ENCODE measurements at places on chromosomes 1 and 21.

GRCh38 chr1:216740331-216740730 is 17.1 kb upstream of the ESRRG start:
- no peak for DNase-seq
- H3K4me3 ChIP-seq = no peak overlapping the region
- H3K4me1 ChIP-seq = no peaks in the 10 kb centered on the region
- no peak overlapping the region for H3K27ac ChIP-seq

GRCh38 chr1:112061901-112062320 is 72.4 kb upstream of the KCND3 start:
- DNase-seq = no peak
- H3K27me3 ChIP-seq = peaks cover 55% of the 10 kb centered on the region
- no peak overlapping the region for H3K4me3 ChIP-seq
- H3K36me3 ChIP-seq = no peaks in the 10 kb centered on the region
- no peak overlapping the region for H3K27ac ChIP-seq

DNA sequence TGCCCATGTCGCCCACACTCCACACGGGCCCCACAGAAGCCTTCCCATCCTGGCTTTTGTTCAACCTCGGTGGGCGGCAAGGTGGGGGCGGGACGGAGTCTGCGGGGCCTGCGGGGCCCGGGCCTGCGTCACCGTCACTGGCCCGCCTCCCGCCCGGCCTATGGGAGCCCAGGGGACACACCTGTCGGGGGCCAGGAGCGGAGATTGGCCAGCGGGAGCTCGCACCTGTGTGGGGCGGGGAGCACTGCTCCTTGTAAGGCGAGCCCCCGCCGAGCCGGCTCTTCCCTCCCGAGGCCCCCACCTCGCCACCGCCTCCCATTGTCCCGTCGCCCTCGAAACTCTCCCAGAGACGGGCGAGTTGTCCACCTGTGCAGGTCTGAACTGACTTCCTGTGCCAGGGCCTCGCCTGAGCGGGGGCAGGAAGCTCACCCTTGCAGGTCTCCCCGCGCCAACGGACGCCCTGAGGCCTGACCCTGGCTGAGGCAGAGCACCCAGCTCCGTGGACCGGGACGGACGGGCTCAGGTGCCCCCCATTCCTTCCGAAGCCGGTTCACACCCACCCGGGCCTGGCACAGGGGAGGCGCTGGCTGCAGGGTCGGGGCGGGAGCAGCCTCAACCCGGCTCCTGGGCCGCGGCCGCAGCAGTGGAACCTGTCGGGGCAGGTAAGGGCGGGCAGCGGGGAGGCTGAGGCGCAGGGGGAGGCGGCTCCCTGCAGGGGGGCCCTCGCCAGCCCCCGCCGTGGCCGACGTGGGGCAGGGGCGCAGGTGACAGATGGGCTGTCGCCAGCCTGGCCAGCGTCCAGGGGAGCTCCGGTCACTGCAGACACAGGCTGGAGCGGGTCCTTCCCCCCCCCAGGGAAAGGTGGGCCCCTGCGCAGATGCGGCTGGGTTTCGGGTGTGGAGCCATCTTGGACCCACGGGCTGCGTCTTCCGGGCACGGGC is 10.8 kb upstream of the TTLL10 start:
- DNase-seq = peak; percentile 83
- no peaks in the 10 kb centered on the region for H3K27me3 ChIP-seq
- H3K4me3 ChIP-seq = peak overlapping the region; percentile 88

DNA sequence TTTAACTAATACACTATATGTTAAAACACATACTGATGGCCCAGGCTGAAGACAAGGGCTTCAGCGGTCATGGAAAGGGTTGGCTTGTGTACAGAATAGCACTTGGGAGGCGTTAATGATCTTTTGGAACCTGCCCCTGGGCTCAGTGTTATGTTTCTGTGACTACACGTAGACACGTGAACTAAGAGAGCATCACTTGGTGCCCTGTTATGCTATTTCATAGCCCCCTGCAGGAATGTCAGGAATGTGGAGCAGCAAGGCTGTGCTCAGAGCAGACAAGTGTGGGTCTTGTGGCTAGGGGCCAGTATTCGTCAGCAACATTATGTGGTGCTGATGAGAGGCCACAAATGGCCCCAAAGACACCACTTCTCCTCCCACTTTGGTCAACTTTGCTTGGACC is 132.4 kb downstream of the MAP3K21 start:
- H3K4me1 ChIP-seq = no peaks in the 10 kb centered on the region
- no peak for DNase-seq
- no peaks in the 10 kb centered on the region for H3K27me3 ChIP-seq
- no peaks in the 10 kb centered on the region for H3K36me3 ChIP-seq
- no peak overlapping the region for H3K27ac ChIP-seq

DNA sequence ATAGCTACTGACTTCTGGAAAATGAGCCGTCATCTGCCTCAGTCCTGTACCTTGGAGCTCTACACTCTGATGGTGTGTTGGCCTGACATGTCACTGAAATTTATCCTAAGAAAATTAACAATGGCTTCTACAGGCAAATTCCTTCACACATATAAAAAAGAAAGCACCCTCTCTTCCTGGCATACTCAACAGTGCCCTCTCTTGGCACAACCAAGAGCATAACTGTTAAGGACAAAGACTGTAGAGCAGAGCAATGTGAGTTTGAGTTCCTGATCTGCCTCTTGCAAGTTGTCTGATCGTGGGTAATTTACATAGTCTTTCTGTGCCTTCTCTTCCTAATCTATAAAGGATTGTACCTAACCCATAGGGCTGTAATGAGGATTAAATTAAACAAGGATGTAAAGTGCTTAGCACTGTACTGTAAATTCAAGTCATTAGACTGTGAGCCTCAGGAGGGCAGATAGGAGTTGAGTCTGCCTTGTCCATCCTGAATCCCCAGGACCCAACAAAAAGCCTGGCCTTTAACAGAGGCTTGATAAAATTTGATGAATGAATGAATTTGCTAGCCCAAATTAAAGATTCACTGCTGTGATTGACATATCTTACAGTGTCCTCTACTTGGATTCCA is 83.5 kb downstream of the SYF2 start:
- no peaks in the 10 kb centered on the region for H3K36me3 ChIP-seq
- H3K27ac ChIP-seq = no peak overlapping the region
- DNase-seq = no peak
- peaks cover 7% of the 10 kb centered on the region for H3K4me1 ChIP-seq
- H3K27me3 ChIP-seq = no peaks in the 10 kb centered on the region

- DNase-seq = no peak
- peaks cover 8% of the 10 kb centered on the region for H3K36me3 ChIP-seq
- H3K27me3 ChIP-seq = no peaks in the 10 kb centered on the region
- 0 out of 2 replicates have a peak, but pooled peaks cover 3% of the 10 kb centered on the region for H3K4me1 ChIP-seq
Measured at GRCh38 chr1:89580036-89580435, 52.9 kb upstream of the LRRC8C start.

DNA sequence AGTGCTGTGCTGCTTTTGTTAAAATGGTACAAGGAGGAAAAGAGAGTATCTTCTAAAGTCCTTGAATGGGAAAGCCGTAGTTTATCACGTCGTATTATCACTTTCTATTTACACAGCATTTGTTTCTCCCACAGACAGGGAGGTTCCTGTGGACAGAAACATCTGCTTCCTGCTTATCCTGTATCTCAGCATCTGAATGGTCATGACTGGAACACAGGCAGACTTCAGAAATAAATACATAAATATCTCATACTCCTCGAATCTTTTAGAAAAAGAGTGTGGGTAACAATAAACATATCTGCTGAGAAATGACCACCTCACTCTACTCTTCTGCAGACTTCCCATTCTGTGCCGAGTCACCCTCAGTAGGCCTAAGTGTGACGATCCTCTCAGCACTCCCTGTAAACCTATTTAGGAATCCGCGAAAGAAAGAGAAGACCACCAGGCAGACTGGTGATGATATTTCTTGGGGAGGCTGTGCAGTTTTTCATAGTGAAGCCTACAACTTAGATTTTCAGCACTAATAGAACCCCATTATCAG is 393.5 kb downstream of the SMYD3 start:
- H3K36me3 ChIP-seq = no peaks in the 10 kb centered on the region
- H3K27ac ChIP-seq = no peak overlapping the region
- no peaks in the 10 kb centered on the region for H3K4me1 ChIP-seq
- H3K4me3 ChIP-seq = no peak overlapping the region
- DNase-seq = no peak

DNA sequence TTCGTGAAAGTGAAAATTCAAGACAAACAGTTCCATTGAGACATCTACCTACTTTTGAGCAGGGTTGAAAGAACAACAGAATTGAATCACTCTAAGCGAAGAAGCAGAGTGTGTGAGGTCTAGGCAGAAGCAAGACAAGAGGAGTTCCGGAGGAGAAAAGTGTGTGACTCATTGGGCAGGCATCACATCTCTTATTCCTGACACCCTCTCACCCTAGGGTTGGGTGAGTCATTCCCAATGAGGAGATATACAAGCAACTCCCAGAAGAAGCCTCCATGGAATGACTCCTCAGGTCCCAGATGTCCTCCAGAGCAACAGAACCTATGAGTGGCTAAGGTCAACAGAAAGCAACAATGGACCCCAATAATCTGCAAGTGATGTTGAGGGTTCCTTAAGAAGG is 138.1 kb downstream of the TPR start:
- H3K4me1 ChIP-seq = peaks cover 5% of the 10 kb centered on the region
- H3K27ac ChIP-seq = no peak overlapping the region
- H3K27me3 ChIP-seq = no peaks in the 10 kb centered on the region
- H3K4me3 ChIP-seq = no peak overlapping the region
- H3K36me3 ChIP-seq = no peaks in the 10 kb centered on the region
- DNase-seq = peak; percentile 62

- no peaks in the 10 kb centered on the region for H3K27me3 ChIP-seq
- DNase-seq = peak; percentile 66
- H3K27ac ChIP-seq = peak overlapping the region; percentile 54
- H3K36me3 ChIP-seq = no peaks in the 10 kb centered on the region
Measured at GRCh38 chr1:32724678-32725614, 22.4 kb upstream of the SYNC start.

DNA sequence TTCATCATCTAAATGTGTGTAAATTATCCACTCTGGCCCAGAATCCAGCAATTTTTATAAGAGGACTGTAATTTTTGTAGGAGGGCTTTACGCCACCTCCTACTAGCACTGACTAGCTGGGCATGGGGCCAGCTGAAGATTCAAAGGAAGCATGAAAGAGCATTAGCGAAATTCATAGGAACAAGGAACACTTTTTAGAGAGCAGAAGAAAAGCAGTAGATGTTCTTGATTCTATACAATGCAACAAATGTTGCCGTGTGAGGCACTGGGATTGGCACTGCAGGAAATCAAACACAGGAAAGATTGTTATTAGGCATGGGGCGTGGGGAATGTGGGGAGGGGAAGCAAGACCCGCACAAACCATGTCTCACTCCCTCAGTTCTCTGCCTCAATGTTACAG is 58.4 kb upstream of the PARP1 start:
- H3K4me1 ChIP-seq = no peaks in the 10 kb centered on the region
- H3K36me3 ChIP-seq = no peaks in the 10 kb centered on the region
- DNase-seq = no peak
- H3K27ac ChIP-seq = no peak overlapping the region
- H3K27me3 ChIP-seq = no peaks in the 10 kb centered on the region

DNA sequence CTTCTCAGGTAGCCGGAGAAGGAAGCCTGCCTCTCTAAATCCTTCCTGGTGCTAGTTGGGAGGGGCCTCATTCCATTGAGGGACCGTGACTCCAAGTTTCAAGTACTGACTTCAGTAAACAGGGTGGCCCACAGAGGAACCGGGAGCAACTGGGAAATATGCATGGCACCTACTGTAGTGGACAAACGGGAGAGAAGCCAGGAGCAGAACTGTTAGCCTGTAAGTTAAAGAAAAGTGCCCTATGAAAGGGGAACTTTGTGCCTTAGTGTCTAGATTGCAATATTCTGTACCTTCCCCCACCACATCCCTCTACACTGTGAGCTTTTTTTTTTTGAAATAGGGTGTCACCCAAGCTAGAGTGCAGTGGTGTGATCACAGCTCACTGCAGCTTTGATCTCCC is 33.2 kb upstream of the KANK4 start:
- no peak for DNase-seq
- H3K4me3 ChIP-seq = no peak overlapping the region
- H3K36me3 ChIP-seq = no peaks in the 10 kb centered on the region

DNA sequence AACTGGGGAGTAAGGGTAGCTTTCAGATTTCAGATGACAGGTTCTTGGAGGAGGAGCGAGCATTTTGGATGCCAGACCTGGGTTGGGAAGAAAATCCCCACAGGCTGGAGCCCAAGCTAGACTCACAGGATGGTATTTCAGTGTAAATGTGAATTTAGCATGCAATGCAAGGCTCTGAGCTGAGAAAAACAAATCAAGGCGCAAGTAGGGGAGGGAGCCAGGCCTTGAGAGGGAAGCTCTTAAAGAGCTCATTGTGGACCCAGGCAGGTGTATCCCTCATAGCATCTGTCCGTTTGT is 386.1 kb downstream of the MATN1 start:
- no peak for DNase-seq
- H3K27ac ChIP-seq = no peak overlapping the region
- H3K4me3 ChIP-seq = no peak overlapping the region
- no peaks in the 10 kb centered on the region for H3K36me3 ChIP-seq
- H3K27me3 ChIP-seq = no peaks in the 10 kb centered on the region
- H3K4me1 ChIP-seq = no peaks in the 10 kb centered on the region

DNA sequence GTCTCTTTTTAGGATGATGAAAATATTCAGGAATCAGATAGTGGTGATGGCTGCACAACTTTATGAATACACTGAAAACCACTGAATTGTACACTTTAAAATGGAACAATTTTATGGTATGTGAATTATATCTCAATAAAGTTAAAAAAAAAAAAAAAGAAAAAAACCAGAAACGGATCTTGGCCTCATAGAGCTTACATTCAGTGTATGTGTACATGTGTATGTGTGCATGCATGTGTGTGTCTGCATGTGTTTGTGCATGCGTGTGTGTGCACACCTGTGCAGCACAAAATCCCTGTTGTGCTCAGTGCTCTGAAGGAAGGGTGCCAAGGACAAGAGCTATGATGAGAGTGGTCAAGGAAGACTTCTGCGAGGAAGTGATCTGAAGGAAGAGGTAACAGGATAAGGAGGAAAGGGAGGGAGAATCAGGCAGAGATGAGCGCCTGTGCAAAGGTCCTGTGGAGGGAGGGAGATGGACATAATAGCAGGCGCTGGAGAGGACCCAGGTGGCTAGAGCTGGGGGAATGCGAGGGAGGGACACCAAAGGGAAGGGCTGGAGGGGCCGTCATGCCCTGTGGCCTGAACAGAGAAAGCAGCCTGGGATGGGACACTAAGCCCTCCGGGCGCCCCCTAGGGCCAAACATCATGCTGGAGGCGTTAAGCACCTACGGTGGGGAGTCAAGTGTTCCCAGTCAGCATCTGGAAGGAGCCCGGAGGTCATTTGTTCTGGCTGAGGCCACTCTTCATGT is 25.2 kb downstream of the NKAIN1 start:
- H3K4me3 ChIP-seq = no peak overlapping the region
- no peaks in the 10 kb centered on the region for H3K27me3 ChIP-seq
- H3K27ac ChIP-seq = no peak overlapping the region
- no peaks in the 10 kb centered on the region for H3K4me1 ChIP-seq
- H3K36me3 ChIP-seq = no peaks in the 10 kb centered on the region
- DNase-seq = no peak

DNA sequence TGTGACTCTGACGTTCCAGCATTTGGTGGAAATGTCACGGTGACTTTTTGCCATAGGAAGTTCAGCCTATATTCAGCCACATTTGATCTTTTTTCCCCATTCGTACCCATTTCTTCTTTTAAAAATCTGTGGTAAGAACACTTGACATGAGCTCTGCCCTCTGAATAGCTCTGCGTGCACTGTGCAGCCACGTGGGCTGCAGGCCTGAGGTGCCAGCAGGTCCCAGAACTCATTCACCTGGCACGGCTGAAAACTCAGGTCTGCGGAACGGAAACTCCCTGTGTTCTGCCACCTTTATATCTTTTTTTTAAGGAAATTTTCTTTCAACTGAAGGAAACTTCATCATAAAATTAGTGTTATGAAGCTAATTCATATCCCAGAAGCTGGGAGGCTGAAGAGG is 28.6 kb downstream of the CEP104 start:
- H3K27ac ChIP-seq = no peak overlapping the region
- H3K4me3 ChIP-seq = no peak overlapping the region
- no peaks in the 10 kb centered on the region for H3K4me1 ChIP-seq
- no peaks in the 10 kb centered on the region for H3K27me3 ChIP-seq
- no peak for DNase-seq
- H3K36me3 ChIP-seq = peaks cover 4% of the 10 kb centered on the region

Measured in HCT116 (cell line).